ENCODE measurements at places on chromosomes 1 and 21. TPM values are rescaled to one million over a fixed set of nuclear protein-coding genes. Genes with fewer than 3 reads are reported as not detected.

DNA sequence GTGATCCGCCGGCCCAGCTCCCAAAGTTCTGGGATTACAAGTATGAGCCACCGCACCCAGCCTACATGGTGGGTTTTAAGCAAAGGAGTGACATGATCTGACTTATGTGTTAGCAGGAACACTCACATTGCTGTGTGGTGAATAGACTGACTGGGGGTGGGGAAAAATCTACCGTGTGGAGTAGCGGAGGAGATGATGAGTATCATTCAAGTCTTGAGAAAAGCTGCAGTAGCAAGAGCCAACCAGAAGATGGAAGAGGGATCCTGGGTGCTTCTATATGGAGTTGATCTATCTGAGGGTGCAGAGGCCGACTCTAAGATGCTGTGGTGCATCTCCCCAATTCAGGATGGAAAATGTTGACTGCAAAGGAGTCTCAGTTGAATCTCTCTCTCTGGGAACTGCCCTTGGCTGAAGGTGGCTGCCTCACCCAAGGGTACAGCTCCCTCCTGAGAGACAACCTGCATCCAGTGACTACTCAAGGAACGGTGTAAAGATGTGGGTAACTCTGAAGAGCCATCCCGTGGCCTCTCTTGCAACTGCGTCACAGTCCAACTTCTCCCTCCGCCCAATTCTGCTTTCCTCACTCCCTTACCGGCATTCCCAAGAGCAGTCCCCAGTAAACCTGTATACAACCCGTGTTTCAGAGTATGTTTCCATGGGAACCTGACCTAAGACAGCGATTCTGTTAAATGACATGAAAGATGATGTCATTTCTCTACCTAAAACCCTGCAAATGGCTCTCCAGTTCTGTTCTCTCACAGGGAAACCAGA, 7.4 kb upstream of the B3GALNT2 start:
- DNase-seq, result no peak

DNA sequence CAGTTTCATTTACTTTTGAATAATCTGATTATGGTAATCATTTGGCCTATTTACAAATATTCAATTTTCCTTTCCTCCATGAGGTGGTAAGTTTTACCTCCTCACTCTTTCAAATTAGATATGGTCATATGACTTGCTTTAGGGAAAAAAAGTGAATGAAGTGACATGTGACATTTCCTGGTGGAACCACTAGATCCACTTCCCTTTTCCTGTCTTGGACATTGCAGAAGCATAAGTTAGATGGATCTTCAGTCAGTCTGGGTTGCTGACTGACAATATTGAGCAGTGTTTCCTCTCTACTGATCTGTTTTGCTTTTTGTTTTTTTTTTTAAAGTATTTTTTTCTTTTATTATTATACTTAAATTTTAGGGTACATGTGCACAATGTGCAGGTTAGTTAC, 481.1 kb upstream of the PTBP2 start:
- DNase-seq, result no peak

GRCh38 chr1:243213045-243213787, 41.9 kb downstream of the CEP170 start:
- no peak for DNase-seq

The PWP2 gene
- 10.1 TPM for total RNA-seq

The LCE1D gene
- not detected for total RNA-seq

- DNase-seq, result no peak
These were observed at the start of gene TEX38 for GRCh38 chr1:46671554-46671953. TSS of gene TEX38 (plus strand) at chr1:46671854. CDS start at chr1:46671935, 81 bp downstream.

- DNase-seq, result no peak
These were observed 98.3 kb downstream of the COQ8A start for GRCh38 chr1:227038401-227038800.

Data from Daoy (cell line).